ENCODE measurements at places on chromosomes 1 and 21.

DNA sequence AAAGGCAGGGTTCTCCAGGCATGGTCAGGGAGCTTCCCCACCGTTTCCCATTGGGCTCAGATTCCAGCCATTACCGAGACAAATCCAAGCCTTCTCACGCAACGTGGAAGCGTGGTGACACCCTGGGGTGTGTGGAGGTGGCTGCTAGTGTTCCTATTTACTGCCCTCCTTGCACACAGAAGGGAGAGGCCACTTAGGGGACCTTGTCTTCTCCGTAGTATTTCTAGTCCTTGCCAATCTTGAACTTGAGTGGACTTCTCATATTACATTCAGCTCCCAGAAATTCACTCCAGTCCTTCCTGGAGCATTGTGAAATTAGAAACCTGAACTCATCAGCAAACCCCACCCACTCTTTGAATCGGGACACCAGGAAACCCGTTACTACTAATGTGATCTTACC is 131.6 kb downstream of the AJAP1 start:
- peak; percentile 30 for DNase-seq

DNA sequence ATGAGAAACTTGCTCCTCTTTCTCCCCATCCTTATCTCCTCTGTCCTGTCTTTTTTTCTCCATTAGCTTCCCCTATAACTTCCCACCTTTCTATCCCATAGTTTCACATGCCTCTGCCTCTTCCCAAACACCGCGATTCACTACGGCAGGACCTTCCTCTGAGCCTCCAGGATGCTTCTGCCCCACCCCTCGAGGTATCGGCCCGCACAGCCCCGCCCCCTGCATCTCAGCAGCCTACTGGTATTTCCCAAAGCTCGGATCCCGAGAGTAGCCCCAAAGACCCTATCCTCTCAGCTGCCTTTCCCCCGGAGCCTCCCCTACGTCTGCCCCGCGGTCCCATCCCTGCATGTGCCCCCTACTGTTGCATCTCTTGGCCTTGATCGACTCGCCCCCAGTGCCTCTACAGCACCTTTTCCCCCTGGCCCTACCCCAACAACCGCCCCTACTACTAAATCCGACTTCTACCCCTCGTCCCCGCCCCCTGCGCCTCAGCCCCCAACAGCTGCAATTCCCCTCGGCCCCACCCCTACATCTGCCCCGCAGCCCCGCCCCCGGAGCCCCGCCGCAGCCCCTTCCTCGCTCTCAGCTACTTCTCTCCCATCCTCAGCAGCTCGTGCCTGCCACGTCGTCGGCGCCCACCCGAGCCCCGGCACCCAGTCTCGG is 512 bp downstream of the PIAS3 start:
- no peak for DNase-seq

DNA sequence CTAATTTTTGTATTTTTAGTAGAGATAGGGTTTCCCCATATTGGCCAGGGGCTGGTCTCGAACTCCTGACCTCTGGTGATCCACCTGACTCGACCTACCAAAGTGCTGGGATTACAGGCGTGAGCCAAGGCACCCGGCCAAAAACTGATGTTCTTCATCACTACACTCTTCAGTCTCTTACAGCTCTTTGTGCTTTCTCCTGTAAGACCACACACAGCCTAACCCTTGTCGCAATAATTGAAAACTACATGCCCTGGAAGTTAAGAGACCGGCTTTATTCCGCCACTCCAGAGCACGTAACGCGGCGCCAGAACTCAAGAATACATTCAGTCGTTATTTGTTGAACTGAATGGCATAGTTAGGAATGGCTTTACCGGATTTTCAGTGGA is 552 bp downstream of the GPATCH4 start:
- no peak for DNase-seq

GRCh38 chr1:101284021-101284420 is 47.2 kb downstream of the S1PR1 start:
- DNase-seq, result no peak

DNA sequence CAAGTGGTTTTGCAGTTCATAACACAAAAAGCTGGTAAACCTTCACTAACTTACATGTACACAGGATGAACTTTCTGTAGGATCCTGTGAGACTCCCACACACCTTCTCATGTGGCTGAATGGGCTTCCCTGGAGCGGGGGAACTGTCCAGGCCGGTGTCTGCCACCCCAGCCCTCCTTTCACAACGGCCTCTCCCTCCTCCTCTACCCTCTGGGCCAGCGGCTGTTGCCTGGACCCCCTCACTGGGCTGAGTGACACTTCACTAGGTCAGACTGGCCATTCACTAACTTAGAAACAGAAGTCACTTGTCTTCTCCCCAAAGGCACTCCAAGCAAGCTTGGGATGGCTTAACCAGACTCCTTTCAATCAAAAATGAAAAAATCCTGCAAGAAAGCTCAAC is 16.1 kb downstream of the SSU72 start:
- no peak for DNase-seq

DNA sequence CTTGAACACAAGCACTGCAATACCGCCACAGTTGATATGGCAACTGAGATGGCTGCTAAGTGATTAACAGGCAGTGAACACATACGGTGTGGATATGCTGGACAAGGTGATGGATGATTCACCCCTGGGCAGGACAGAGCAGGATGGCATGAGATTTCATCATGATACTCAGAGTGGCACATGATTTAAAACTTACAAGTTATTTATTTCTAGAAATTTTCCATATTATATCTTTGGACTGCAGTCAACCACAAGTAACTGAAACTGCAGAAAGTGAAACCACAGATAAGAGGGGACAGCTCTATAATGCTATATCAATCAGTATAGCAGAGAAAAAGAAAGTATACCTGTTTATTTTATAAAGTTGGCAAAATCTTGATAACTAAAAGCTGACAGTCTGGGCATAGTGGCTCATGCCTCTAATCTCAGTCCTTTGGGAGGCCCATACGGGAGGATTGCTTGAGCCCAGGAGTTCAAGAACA is 47.9 kb downstream of the PHACTR4 start:
- peak; percentile 82 for DNase-seq

DNA sequence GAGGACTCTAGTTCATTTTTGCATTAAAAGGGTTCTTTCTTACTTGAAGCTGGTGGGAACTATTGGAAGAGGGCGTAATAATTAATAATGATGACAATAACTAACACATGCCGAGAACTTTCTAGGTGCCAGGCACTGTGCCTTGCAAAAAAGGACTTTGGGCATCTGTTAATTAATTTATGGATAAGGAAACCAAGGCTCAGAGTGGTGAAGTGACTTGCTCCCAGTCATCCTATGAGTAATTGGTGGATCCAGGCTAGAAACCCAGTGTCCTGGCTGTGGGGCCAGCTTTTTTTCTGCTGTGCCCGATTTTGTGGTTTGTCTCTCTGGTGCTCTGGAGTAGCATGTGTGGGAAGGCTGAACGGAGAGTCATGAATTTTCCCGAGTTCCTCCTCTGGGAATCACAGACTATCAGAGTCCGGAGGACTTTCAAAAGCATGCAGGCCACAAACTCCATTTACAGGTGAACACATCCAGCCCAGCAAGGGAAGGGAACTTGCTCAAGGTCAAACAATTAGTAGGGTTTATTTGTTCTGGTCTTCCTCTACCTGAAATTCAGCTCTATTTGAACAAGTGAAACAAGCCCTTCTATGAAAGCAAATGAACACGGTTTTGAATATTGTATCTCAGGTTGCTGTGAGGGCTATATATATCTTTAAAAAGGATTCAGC is 23.4 kb downstream of the ROR1 start:
- peak; percentile 78 for DNase-seq

DNA sequence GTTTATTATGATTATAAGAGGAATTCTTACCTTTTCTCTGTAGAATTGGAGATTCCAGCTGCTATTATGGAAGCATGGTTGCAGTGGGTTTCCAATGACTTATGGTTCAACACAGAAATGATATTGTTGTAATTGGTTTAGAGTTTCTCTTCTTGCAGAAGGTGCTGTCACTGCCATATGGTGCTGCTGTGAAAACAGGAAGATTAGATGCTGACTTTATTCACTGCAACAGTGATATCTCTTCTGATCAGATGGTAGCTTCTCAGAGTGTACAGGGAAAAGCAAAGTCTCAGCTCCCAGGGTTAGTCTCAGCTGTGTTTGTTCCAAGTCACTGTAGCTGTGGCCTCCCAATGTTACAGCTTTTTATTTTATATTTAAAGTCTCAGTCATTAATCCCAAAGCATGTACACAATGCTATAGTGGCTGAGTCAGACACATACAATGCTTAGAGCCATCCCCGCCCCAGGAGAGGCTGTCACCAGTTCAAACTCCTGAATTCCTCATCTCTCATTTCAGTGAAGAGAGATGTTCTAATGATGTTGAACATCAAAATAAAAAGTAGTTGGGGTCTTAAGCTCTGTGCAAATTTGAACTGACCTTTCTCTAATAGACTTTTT is 42.7 kb upstream of the RGS2 start:
- DNase-seq, result no peak

DNA sequence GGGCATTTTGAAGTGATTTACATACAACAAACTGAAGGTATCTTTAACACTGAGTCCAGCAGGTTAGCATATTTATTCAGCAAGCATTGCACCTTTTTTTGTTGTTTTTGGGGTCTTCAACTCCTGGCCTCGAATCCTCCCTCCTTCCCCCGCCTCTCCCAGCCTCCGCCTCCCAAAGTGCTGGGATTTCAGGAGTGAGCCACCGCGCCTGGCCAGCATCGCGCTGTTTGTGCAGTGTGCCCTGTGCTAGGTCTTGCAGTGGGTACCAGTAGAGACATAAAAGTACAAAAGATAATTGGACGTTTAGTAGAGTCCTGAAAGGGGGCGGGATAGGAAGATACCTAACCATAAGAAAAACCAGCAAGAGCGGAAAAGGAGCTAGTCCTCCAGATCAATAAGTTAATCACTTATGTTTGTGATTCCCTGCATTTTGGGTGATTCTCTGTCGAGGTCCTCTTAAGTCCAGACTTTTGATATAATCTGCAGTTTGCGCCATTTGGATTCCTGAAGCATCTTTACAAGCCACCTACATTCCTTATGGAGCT is 111.8 kb downstream of the OSBPL9 start:
- no peak for DNase-seq

DNA sequence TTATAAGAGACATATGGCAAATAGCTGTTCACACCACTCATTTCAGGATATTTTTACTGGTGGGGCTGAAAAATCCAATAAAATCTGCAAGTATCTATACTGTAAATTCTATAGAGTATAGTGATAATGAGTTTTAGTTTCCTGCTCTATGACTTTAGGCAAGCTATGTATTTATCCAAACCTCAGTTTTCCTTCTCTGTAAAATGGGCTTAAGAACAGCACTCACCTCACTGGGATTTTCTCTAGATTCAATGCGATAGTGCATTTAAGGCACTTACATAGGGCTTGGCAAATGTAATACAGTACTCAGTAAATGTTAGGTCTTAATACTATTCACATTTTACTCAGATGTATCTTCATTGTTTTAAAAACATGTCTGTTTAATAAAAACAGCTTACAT is 168.7 kb downstream of the ATG4C start:
- no peak for DNase-seq

DNA sequence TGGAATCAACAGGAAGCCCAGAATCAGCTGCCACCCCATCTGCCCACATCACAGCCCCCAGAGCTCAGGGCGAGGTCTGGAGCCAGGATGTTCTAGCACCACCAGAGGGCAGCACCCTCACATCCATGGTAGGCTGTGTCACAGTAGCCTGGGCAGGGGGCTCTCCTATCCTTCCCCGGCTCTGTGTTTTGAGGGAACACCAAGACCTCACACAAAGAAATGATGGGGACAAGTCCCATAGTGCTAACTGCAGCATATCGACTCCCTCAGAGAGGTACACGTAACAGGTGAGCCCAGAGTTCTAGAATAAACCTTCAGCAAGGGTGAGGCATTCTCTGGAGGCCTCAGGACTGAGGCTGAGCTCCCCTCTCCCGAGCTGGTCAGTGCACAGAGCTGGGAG is 2.3 kb upstream of the KCNC4 start:
- no peak for DNase-seq

GRCh38 chr1:111907321-111907720 is 82.1 kb downstream of the KCND3 start:
- no peak for DNase-seq

DNA sequence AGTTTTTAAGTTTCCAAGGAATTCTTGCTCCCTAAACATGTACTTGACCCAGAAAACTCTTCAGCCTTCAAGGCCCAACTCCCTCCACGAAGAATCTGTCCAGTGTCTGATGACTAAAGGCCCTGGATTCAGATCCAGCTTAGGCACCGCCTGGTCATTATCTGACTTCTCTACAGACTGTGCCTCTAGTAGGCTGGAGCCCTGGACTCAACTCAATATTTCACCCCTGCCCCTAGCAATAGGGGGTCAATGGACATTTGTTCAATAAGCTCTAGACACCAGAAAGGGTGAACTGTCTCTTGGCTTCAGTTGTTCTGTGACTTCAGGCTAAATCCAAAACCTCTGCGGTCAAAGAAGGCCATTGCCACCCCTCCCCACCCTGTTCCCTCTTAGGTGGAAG is 34.5 kb downstream of the NUAK2 start:
- no peak for DNase-seq

DNA sequence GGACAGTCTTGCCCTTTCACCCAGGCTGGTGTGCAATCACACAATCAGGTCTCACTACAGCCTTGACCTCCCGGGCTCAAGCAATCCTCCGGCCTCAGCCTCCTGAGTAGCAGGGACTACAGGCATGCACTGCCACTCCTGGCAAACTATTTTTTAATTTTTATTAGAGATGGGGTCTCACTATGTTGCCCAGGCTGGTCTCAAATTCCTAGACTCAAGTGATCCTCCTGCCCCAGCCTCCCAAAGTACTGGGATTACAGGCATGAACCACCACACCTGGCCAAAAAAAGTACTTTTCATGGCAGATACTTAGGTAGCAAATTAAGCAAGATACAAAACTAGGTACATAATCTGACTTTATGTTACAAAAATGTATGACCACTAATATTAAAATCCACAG is 8.3 kb downstream of the EIF4G3 start:
- DNase-seq, result no peak

DNA sequence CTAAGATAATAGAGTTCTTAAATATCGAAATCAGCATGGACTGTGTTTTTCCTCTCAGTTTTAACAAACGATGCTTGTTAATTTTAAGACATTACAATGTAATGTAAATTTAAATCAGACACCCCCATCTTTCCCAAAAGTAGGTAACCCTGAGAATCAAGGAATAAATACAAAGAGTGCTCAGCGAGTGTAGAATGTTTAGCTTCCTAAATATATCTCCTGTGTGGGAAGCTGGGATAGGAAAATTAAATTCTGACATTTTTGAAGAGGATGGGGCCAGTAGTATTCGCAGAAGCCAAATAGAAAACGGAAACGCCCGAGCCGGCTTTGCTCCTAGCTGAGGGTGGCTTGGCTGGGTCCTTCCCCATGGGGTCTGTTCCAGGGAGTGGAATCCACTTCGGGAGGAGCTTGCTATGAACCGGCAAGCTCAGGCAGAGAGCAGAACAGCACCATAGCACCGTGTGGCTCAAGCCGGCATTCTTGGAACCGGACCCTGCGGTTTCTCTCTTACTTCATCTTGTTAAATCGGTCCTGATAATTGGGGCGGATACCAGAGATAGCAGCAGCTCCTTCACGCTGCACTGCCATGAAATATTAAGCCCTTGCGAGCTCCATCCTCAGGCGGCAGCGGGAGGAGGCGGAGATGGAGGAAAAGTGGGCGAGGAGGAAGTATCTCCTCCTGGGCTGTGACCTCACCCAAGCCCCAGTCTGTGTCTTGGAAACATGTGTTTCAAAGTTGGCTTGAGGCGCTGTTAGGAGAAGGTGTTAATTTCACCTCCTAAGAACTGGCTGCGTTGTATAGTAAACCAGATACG is 24.9 kb downstream of the MAP3K7CL start:
- no peak for DNase-seq

- DNase-seq, result no peak
These were observed 1290.7 kb upstream of the ADGRL2 start for GRCh38 chr1:80509965-80510522.
